Naive thymus-derived CD8-positive, alpha-beta T cell (primary cell): ENCODE measurements at places on chromosomes 6 and 20.

GRCh38 chr6:42113936-42114636 is 28.3 kb downstream of the C6orf132 start:
- no peak for DNase-seq

- DNase-seq = no peak
Observed at GRCh38 chr6:24069526-24069925, 56.5 kb upstream of the NRSN1 start.

DNA sequence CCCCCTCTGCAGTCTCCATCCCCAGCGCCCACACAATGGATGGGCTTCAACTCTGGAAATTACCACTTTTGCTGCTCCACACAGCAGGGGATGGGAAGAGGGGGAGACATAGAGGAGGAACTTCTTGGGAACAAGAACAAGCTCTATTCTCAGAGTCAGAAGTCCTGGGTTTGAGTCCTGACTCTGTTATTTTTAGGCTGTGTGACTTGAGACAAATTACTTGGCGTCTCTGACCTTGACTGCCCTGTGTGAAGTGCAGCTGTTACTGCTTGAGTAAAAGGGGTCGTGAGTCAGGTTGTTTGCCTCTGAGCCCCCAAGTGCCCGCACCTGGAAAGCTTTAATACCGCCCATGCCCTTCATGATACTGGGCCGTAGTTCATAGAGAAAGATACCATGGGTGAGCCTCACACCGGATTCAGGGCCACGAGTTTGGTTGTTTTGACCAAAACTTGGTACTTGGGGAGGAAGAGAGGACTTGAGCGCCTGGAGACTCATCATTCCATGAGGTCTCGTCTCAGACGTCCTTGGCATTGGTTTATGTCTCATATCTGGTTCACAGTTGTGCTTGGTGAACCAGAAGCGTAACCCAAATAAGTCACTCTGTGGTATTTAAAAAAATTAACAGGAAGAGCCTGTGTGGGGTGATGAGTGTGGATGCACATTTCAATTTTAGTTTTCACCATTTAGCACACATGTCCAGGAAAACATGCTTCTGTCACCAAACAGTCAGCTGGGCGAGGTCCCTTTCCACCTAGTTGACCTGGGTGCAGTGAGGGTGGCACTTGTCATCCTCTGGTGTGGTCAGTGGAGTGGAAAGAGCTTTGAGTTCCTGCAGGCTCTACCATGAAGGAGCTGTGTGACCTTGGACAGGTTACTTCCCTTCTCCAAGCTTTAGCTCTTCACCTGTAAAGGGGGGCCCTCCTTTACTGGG is 75.6 kb downstream of the CDC5L start:
- no peak for DNase-seq

GRCh38 chr20:18734525-18735189 is 78.9 kb upstream of the SCP2D1 start:
- no peak for DNase-seq

- DNase-seq = no peak
Observed at GRCh38 chr20:49483018-49483695, 689 bp upstream of the KCNB1 start.

- no peak for DNase-seq
Observed at GRCh38 chr6:44897316-44897715, 430.8 kb upstream of the RUNX2 start.

DNA sequence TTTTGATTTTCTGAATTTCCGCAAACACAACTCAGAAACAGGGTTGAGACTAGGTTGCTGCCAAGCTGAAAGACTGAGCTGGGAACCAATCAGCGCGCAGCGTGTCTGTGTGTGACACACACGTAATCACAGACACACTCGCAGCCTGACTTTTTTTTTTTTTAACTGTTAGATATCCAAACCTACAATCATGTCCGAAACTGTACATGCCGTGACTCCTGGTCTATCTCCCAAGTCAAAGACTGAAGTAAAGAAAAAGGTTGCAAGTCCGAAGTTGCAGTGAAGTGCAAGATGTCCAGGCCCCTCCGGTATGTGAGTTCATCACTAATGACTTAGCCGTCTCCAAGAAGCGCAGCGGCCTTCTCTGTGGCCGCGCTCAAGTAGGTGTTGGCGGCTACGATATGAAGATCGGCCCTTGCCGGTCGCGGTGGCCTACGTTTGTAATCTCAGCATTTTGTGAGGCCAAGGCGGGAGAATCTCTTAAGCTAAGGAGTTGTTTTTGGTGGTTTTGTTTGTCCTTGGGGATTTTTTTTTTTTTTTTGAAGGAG is 108.2 kb downstream of the HFE start:
- DNase-seq = peak; percentile 96

DNA sequence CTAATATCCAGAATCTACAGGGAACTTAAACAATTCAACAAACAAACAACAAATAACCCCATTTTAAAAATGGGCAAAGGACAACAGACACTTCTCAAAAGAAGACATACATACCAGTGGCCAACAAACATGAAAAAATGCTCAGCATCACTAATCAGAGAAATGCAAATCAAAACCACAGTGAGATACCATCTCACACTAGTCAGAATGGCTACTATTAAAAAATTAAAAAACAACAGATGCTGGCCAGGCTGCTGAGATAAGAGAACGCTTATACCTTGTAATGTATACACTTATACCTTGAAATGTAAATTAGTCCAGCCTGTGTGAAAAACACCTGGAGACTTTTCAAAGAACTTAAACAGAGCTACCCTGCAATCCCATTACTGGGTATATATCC is 166.8 kb downstream of the IBTK start:
- no peak for DNase-seq

- DNase-seq = no peak
Observed at GRCh38 chr6:107080036-107080435, 35.3 kb downstream of the BEND3 start.

DNA sequence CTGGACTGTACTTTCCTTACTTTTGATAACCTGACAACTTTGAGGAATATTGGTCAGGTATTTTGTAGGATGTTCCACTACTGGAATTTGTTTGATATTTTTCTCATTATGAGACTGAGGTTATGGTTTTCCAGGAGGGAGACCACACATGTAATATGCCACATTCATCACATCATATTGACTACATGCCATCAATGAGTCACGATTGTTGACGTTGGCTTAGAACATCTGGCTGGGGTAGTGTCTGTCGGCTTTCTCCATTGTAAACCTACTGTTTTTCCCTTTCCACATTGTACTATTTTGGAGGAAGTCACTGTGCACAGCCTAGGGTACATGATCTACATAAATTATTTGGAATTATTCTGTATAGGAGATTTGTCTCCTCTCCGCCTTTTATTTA is 1.4 kb upstream of the STX11 start:
- DNase-seq = no peak

- DNase-seq = no peak
Observed at GRCh38 chr6:43623880-43624785, 4.9 kb downstream of the GTPBP2 start.

DNA sequence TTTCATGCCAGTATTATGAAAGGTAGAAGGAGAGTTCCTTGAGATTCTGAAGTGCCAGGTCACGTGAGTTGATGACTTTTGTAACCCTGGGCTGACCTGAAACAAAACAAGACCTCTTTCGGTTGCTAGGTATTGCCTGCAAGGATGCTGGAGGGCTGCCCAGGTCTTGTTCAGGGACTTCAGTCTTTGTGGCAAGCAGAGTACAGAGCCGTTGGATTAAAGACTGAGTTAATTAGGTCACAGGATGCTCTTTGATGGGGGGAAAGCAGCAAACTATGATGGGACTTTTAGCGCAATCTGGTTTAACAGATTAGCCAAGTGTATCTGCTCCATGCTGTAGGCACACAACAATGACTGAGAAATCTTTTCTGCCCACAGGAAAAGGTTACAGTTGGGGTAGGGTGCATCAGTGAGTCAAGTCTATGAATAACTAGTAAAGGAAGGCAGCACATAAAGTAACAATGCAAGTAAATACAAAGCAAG is 12.8 kb upstream of the ELOVL5 start:
- peak; percentile 88 for DNase-seq

- DNase-seq = peak; percentile 36
Observed at GRCh38 chr6:146028252-146028795, 538 bp upstream of the GRM1 start.

DNA sequence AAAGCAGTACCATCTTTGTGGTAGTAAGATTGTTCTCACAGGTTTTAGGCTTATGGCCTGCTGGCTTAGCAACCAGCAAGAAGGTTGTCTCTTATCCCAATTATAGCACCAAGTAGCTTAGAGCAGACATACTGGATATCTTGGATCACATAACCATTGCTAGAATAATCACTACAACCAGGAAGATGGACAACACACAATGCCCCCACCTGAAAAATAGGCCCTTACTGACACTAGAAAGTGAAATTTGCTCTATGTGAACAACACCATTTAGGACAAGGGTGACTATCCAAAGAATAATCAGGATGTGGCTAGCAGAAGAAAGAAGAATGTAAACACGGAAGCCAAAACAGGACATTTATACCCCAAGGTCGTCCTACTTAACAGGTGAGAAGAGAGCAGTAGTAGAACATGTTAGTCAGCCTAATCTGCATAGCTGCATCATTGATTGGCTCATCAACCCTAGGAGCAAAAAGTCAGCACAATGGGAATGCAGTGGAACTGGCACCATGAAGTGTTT is 172.7 kb upstream of the MARCKS start:
- no peak for DNase-seq
